ENCODE measurements at places on chromosomes 2 and 18.

DNA sequence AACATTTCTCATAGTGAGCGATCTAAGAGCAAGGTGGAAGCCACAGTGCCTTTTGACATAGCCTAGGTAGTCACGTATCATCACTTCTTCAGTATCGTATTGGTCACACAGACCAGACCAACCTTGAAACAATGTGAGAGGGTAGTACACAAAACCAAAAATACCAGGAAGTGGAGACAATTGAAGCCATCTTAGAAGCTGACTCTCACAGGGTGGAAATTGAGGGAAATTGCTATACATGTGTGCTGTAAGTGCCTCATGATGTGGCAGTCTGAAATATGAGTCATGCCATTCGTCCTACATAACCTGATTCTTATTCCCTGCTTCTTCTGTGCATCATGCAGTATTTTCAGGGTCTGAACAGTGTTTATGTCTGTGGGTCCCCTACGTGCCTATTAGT is 62.3 kb upstream of the STON1 start:
- DNase-seq: no peak

- no peak for DNase-seq
Observed at GRCh38 chr18:34871435-34871834, 161.3 kb downstream of the DTNA start.

DNA sequence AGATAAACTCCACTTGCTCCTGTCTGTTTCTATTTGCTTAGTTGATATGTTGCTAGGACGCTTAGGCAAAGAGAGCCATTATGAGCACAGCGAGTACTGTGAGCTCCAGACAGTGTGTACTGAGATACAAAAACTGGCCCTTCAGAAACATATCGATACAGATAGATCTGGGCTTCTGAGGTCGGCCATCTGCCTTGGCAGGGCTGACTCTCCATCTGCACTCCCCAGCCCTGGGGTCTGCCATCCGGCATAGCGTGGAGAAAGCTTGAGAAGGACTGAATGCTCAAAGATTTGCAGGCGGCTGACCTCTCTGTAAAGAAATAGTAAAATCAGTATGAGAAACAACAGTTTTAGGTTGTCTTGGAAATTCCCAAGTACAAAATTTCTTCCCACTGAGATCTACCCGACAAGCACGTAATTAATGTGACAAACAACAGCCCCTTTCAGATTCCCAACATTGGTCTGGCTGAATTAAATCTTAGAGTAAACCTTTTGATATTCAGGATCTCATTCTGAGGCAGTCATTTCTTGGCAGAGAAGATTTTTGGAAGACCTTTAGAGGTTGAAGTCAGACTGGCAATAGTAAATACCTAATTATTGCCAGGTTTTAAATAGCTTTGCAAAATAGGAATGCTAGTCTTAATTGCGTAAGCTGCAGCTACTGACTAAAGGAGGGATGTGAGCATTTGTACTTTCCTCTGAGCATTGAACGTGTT is 127.4 kb downstream of the CHST9 start:
- no peak for DNase-seq

- no peak for DNase-seq
Observed at GRCh38 chr2:109355192-109355843, 226.3 kb downstream of the SH3RF3 start.

DNA sequence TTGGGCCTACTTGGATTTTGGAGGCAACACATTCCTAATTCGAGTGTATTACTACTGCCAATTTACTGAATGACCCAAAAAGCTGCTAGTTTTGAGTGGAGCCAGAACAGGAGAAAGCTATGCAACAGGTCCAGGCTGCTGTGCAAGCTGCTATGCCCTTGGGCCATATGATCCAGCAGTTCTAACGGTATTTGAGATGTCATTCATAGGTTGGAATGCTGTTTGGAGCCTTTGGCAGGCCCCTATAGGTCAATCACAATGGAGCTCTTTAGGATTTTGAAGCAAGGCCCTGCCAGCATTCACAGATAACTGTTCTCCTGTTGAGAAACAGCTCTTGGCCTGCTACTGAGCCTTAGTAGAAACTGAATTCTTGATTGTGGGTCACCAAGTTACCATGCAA is 368.7 kb downstream of the CDH19 start:
- DNase-seq: no peak

All from stimulated activated CD4-positive, alpha-beta T cell treated with anti-CD3 and anti-CD28 coated beads, TNF-alpha, amount 100 ng/mL, for 4 hours (primary cell).